ENCODE measurements at places on chromosomes 16 and 17.
A peak's percentile ranks its signal among the peaks of the same experiment; 100 is the strongest.

GRCh38 chr17:9241371-9241712 lies 220.0 kb downstream of the NTN1 start:
- H3K4me3 ChIP-seq = peak overlapping the region; percentile 71
- H3K4me1 ChIP-seq = peaks cover 15% of the 10 kb centered on the region
- no peaks in the 10 kb centered on the region for H3K27me3 ChIP-seq
- no peak for DNase-seq
- peak overlapping the region; percentile 75 for H3K27ac ChIP-seq

- no peaks in the 10 kb centered on the region for H3K27me3 ChIP-seq
- peaks cover 54% of the 10 kb centered on the region for H3K4me1 ChIP-seq
- peak overlapping the region; percentile 33 for H3K4me3 ChIP-seq
- H3K27ac ChIP-seq = peak overlapping the region; percentile 54
- no peak for DNase-seq
- H3K36me3 ChIP-seq = no peaks in the 10 kb centered on the region
Measured at GRCh38 chr16:3857189-3858043, 23.1 kb downstream of the CREBBP start.

DNA sequence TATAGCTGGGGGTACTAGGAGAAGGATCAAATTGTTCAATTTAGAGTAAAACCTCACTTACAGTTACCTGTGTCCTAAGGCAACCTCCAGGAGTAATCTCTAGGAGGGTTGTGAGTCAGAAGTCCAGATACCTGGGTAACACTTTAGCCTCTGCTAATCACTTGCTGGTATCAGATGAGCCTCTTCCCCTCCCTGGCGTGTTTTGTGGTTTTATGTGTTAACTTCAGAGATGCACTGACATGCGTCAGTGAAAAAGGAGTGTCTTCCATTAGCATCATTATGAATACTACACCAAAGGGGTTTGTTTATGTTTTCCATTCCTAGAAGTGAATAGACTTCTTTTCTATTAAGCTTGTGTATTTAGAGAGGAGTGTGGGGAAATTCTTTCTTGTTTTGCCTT lies 208.2 kb downstream of the FTO start:
- no peak overlapping the region for H3K27ac ChIP-seq
- DNase-seq = no peak
- H3K27me3 ChIP-seq = no peaks in the 10 kb centered on the region

GRCh38 chr16:49055824-49056545 lies 225.7 kb downstream of the CBLN1 start:
- H3K27ac ChIP-seq = no peak overlapping the region
- no peaks in the 10 kb centered on the region for H3K4me1 ChIP-seq
- no peak for DNase-seq
- no peaks in the 10 kb centered on the region for H3K36me3 ChIP-seq

- H3K36me3 ChIP-seq = no peaks in the 10 kb centered on the region
- H3K27me3 ChIP-seq = no peaks in the 10 kb centered on the region
- H3K4me1 ChIP-seq = peaks cover 61% of the 10 kb centered on the region
- H3K4me3 ChIP-seq = peak overlapping the region; percentile 64
Measured at GRCh38 chr16:8952281-8952751, 11.4 kb downstream of the USP7 start.

DNA sequence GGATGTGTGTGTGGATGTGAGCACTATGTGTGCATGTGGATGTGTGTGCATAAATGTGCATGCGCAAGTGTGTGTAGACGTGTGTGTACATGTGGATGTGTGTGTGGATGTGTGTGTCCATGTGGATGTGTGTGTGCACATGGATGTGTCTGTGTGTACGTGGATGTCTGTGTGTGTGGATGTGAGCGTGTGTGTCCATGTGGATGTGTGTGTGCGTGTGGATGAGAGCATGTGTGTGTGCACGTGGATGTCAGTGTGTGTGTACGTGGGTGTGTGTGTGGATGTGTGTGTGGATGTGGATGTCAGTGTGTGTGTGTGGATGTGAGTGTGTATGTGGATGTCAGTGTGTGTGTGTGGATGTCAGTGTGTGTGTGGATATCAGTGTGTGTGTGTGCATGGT lies 63.6 kb upstream of the DOC2B start:
- H3K27me3 ChIP-seq = no peaks in the 10 kb centered on the region
- no peak for DNase-seq
- H3K36me3 ChIP-seq = no peaks in the 10 kb centered on the region
- peaks cover 3% of the 10 kb centered on the region for H3K4me1 ChIP-seq
- no peak overlapping the region for H3K27ac ChIP-seq
- H3K4me3 ChIP-seq = no peak overlapping the region

- H3K36me3 ChIP-seq = no peaks in the 10 kb centered on the region
- H3K4me3 ChIP-seq = no peak overlapping the region
- H3K27me3 ChIP-seq = peaks cover 16% of the 10 kb centered on the region
- H3K4me1 ChIP-seq = no peaks in the 10 kb centered on the region
- H3K27ac ChIP-seq = no peak overlapping the region
Measured at GRCh38 chr16:86930663-86931373, 352.5 kb downstream of the FOXL1 start.

DNA sequence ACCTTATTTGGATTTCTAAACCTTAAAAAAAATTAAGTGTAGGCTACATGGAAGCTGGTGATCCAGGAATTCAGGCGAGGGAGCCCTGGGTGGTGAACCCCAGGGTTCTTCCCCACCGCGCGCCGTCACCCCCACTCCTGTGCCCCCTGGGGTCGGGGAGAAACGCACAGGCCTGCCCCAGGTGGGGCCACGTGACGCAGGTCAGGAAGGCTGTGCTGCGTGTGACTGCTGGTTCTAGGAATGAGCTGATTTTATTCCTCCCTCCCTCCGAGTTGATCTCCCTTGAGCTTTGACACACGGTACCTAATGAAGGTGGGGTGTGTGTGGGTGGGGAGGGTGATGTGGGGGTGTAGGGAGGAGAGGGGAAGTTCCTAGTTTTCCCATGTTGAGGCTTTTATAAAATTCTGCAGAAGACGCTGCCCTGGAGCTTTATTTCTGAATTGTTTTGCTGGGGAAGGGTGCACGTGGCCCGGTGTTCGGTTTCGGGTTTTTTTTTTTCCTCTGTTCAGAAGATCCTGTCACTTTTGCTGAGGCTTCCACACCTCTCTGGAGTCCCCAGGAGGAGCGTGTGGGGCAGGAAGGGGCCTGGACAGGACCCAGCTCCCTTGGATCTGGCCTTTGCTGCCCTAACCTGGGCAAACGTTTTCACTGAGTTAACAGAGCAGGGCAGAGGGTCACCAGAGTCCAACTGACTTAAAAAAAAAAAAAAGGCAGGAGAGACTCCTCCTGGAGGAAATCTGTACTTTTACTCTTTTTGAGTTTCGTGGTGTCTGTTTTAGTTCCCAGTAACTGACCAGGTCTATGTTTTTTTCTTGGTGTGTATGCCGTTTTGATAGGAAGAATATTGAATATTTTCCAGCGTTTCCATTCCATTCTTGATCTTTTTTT lies 55.8 kb upstream of the GSE1 start:
- no peaks in the 10 kb centered on the region for H3K27me3 ChIP-seq
- DNase-seq = no peak
- peaks cover 36% of the 10 kb centered on the region for H3K4me1 ChIP-seq
- H3K4me3 ChIP-seq = peak overlapping the region; percentile 96
- no peaks in the 10 kb centered on the region for H3K36me3 ChIP-seq
- peak overlapping the region; percentile 87 for H3K27ac ChIP-seq

GRCh38 chr17:8225813-8226535 lies 15.6 kb upstream of the AURKB start:
- no peak for DNase-seq
- H3K27ac ChIP-seq = peak overlapping the region; percentile 92
- peaks cover 15% of the 10 kb centered on the region for H3K36me3 ChIP-seq
- H3K4me1 ChIP-seq = peaks cover 59% of the 10 kb centered on the region

DNA sequence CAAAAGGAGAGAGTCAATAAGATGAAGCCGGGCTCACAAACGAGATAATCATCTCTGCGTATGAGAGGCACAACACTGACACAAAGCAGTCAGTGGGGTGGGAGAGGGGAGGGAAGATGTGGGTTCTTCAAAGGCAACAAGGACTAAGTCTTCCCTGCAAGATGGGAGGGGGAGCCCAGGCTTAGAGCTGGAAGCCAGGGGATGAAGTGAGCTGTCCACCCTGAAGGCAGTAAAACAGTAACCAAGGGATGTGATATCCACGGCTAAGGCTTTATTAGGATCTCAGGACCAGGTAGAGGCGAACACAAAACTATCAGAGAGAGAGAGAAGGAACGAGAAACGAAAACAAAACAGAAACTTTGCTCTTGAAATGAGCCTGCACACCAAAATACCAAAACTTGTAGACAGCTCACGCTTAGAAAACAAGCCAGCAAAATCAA lies 115.9 kb downstream of the DYNLRB2 start:
- H3K36me3 ChIP-seq = peaks cover 2% of the 10 kb centered on the region
- H3K4me1 ChIP-seq = peaks cover 22% of the 10 kb centered on the region
- H3K4me3 ChIP-seq = peak overlapping the region; percentile 85
- no peak for DNase-seq
- H3K27ac ChIP-seq = peak overlapping the region; percentile 92
- H3K27me3 ChIP-seq = no peaks in the 10 kb centered on the region

DNA sequence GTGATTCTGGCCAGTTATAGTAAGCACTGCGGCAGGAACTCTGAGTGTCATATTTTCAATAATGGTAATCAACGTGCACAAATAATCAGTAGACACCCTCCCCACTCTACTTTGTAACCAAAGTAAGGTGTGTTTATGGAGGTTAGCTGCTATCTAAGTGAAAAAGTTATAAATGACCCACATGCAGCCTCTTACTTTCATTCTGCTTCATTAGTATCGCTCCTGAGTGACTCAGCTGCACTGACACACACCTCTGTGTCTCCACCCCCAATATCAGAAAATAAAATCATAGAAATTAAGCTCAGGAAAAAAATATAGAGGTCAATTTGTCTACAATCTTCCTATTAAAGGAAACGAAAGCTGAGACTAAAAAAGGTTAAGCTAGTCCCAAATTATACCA lies 64.1 kb upstream of the TRAP1 start:
- no peaks in the 10 kb centered on the region for H3K27me3 ChIP-seq
- no peak overlapping the region for H3K4me3 ChIP-seq
- no peak overlapping the region for H3K27ac ChIP-seq
- DNase-seq = no peak
- peaks cover 12% of the 10 kb centered on the region for H3K4me1 ChIP-seq

DNA sequence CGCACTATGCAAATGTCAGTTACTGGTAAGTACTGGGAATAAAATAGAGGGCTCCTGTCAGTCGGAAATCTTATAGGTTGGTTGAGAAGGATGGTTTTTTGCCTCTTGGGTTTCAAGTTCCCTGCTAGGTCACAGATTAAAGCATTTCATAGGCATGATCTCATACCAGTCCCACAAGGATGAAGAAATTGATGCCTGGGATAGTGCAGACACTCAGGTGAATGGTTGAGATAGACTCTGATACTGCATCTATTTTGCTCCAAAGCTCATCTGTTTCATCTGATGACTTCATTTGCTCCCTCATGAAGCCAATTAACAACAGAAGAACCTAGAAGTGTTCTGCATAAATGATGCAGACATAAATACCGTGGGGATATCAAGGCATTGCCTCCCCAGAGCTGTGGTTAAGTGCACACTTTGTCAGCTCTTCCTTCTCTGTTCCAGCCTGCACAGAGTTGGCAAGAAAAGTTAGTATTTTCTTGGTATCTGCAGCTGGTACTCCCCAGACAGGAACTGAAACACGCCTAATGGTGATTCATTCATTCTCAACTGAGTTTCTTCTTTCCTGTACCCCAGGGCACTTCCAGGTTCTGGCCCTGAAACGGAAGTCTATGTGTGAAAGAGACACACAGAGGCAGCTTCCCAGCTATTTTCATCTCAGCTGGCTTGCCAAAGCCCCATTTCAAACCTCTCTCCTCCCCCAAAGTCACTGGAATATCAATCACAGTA lies 418.3 kb upstream of the SALL1 start:
- no peak overlapping the region for H3K27ac ChIP-seq
- H3K36me3 ChIP-seq = no peaks in the 10 kb centered on the region
- H3K4me1 ChIP-seq = no peaks in the 10 kb centered on the region
- no peaks in the 10 kb centered on the region for H3K27me3 ChIP-seq
- H3K4me3 ChIP-seq = no peak overlapping the region

DNA sequence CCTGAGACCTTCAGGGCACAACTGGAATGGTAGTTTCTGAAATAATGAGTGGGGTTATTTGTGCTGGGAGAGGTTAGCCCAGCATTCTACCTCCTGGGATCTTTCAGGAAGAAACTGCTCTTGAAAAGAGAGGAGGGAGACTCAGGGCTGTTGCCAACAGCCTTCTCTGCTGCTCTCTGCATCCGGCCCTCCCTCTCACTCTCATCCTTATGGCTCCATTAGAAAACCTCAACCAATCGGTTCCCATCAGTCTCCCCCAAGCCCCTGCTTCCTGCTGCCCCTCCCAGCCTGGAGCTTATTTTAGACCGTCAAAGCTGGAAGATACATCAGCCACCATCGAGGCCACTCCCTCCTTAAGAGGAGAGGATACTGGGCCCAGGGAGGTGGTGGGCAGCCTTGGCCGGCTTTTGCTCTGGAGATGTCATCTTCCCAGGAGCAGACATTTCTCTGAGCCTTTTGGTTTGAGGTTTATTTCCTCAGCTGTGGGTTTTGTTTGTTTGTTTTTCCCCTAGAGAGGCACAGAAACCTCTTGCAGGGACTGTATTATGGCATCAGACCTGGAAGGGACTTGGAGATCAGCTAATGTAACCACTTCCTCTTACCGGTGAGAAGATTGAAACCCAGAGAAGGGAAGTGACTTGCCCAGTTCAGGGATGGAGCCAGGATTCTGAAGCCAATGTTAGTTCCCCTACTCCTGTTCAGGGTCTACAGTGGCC lies 2.7 kb downstream of the MPRIP start:
- no peak for DNase-seq
- H3K27me3 ChIP-seq = peaks cover 4% of the 10 kb centered on the region
- H3K4me3 ChIP-seq = peak overlapping the region; percentile 94
- peak overlapping the region; percentile 89 for H3K27ac ChIP-seq

- H3K27me3 ChIP-seq = no peaks in the 10 kb centered on the region
- peak; percentile 23 for DNase-seq
- peak overlapping the region; percentile 87 for H3K4me3 ChIP-seq
- no peaks in the 10 kb centered on the region for H3K36me3 ChIP-seq
- H3K4me1 ChIP-seq = peaks cover 8% of the 10 kb centered on the region
- H3K27ac ChIP-seq = peak overlapping the region; percentile 87
Measured at GRCh38 chr16:88570691-88571092, 489 bp downstream of the ZC3H18 start.

DNA sequence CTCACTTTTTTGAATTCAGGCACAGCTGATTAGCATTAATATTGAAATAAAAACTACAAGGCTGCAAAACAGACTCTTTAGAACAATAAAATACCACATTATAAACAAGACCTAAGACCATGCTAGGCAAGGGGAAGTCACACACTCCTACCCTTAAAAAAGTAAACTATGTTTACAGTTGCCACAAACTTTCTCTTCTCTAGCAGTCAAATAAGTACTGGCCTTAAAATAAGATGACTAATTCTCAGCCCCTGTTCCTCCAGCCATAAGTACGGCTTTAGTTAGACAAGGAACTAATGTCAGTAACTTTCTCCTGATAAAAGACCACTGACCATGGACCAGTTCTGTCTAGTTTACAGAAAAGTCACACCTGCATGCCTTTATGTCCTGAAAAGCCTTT lies 19.5 kb upstream of the CPHXL start:
- H3K4me1 ChIP-seq = no peaks in the 10 kb centered on the region
- no peak overlapping the region for H3K27ac ChIP-seq
- H3K27me3 ChIP-seq = peaks cover 36% of the 10 kb centered on the region

Measured in T-helper 17 cell (primary cell).